ENCODE measurements at places on chromosomes 2 and 18.

GRCh38 chr2:39665811-39666490 is at the start of gene TMEM178A:
Gene TMEM178A (plus strand): TSS chr2:39665917. CDS start chr2:39665975, 58 bp downstream.
- DNase-seq: no peak

- DNase-seq: no peak
Observed at GRCh38 chr2:237196866-237197618, 111.4 kb downstream of the COPS8 start.

- DNase-seq: no peak
Observed at GRCh38 chr18:69949538-69949936, 1.9 kb upstream of the CD226 start.

- no peak for DNase-seq
Observed at GRCh38 chr2:57876313-57876712, 170.3 kb upstream of the VRK2 start.

- no peak for DNase-seq
Observed at GRCh38 chr2:237497838-237498186, 10.8 kb downstream of the MLPH start.

DNA sequence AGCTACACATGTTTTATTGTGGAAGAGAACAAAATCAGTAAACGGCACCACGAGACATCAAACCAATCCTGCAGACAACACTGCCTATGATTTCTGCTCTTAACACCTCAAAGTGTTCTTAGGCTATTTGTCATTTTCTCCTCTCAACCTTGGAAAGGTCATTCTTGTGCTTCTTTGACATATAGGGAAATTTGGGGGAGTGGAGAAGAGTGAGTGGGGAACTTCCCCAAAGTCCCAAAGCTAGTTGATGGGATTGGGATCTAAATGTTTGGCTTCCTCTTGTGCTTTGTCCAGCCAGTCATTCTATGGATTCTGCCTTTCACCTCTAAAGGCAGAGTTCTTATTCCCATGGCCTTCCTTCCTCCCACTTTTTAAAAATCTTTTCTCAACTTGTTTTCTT is 5.8 kb upstream of the MRO start:
- no peak for DNase-seq

DNA sequence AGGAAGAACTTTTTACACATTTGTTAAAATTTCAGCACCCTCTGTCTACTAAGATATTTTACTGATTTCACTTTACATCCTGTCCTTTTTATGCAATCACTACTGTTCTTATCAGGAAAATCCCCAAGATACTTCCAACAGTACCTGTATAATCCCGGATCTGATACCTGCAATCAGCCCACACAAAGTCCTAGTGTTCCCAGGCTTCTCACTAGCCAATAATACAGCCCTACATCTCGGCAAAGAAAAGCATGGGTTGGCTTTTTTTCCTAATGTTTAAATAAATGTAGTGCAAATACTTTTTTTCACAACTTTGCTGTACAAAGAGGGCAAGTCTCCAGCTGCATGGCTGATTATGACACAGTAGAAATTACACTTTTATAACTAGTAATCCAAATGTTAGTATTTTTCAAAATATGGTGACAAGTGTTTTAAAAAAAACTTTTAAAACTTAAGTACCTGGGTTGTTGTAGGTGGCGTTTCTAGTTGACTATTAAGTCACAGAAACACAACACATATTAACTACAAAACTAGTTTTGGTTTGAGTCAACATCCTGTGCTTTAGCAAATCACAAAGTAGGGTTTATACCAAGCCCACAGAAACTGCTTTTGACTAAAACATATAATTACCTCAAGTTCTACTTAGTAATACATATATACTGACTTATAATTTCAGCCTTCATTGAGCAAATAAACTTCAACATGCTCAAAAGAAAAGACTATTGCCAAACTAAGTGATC is 19.5 kb downstream of the CNOT11 start:
- DNase-seq: no peak

DNA sequence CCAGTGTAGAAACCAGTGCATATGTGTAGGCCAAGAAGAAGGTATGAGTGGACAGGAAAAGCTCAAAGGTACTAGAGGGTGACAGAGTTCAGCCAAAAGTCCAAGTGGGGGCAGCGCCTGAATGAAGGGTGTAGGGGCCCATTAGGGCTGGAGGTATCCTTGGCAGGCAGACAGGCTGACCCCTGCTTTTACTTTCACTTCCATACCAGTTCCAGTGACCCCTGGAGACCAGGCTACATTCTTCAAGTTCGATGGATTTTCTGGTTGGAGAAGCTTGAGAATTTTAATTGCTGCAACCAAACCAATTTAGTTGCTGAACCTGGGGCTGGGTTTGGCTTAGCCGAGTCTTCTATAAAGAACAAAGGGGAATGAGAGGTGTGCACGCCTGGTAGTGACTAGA is 42.3 kb upstream of the MRPL33 start:
- DNase-seq: no peak

- DNase-seq: no peak
Observed at GRCh38 chr2:20179755-20180594, 45.0 kb downstream of the SDC1 start.

- DNase-seq: no peak
Observed at GRCh38 chr2:236092714-236093113, 75.5 kb downstream of the GBX2 start.

GRCh38 chr2:11676640-11677039 is 6.6 kb upstream of the NTSR2 start:
- DNase-seq: no peak

GRCh38 chr2:65957886-65958285 is 477.0 kb upstream of the MEIS1 start:
- no peak for DNase-seq

DNA sequence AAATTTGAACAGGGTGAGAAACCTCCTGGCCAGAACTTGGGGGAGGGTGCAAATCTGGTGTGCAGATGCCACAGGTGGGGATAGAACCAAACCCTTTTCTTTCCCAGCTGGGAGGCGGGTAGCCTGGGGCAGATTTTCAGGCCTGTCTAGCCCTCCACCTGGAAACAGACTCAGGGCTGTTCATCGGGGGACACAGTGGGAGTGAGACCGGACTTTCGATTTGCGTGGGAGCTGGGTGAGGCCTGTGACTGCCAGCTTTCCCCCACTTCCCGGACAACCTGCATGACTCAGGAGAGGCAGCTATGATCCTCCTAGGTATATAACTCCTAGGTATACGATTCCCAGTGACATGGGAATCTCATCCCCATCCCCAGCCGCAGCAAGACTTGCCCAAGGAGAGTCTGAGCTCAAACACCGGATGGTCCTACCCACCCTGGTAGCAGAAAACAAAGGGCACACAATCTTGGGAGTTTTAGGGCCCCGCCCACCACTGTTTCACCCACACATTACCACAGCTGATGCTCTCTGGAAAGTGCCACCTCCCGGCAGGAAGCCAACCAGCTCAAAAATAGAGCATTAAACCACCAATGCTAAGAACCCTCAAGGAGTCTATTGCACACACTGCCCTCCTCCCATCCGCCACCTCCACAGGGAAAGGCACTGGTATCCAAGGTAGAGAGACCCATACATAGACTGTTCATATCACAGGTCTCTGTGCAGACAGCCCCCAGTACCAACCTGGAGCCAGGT is 92.5 kb downstream of the BARD1 start:
- no peak for DNase-seq

GRCh38 chr2:207502577-207503198 is 27.1 kb upstream of the CREB1 start:
- DNase-seq: no peak

GRCh38 chr2:120108049-120108448 is 95.2 kb downstream of the EPB41L5 start:
- peak; percentile 39 for DNase-seq

GRCh38 chr2:126909781-126910180 is 11.1 kb downstream of the TEX51 start:
- no peak for DNase-seq

DNA sequence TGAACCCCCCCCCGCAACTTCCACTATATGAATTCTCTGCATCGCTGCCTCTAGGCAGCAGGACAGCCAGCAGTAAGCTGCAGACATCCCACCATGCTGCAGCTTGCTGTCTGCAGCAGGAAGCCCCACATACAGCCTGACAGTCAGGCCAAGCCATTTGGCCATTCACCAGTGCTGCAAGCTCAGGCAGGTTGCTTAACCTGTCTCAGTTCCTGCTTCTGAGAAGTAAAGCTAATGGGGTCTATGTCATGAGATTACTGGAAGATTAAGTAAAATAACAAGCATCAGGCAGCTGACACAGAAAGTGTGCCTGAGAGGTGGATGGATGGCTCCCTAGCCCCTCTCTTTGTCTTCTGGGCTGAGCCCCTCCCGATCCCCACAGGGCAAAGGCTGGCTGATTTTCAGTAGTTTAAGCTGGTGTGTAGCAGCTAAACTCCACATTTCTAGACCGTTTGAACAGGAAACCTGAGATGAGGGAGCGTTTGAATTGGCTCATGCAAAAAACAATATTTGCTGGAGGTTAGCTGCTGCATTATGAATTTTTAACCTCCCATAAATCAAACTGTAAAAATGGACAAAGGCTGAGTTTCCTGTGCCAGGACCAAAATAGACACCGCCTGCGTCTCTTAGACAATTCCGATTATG is 193.8 kb upstream of the ARL4C start:
- DNase-seq: no peak

DNA sequence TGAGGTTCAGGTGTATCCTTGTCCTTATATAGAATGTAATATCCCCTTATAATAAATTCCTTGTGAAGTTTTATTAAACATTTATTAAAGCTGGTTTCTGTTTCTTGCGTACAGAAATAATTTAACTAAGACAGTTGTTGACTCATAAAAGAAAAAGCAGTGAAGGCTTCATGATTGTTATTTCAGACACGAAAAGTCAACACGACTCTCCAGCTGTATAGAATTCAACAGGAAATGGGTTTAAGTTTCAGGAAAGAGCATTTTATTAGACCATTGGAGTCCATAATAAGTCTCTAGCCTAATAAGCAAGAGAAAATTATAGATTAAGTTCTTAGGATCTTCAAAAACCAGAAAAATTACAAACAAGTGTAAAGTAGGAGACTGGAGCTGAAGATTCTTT is 62.2 kb downstream of the KCNE4 start:
- no peak for DNase-seq

- no peak for DNase-seq
Observed at GRCh38 chr2:127072396-127072795, 34.6 kb downstream of the BIN1 start.

DNA sequence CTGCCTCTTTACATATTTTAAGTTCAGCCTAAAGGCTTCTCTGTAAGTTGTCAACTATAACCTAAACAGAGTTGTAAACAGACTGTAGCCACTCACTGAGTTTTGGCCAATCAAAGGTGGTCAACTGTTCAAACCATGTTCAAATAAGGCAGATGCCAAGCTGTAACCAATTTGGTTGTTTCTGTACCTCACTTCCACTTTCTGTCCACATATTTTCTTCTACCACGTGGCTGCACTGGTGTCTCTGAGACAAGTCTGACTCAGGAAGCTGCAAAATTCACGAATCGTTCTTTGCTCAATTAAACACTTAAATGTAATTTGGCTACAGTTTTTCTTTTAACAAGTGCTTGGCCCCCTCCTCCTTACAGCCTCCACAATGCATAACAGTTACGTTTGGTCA is 555.2 kb downstream of the CNTNAP5 start:
- no peak for DNase-seq

- no peak for DNase-seq
Observed at GRCh38 chr2:129828792-129829191, 150.7 kb upstream of the RAB6C start.

GRCh38 chr2:33475224-33476130 is 972 bp upstream of the RASGRP3 start:
- peak; percentile 76 for DNase-seq

DNA sequence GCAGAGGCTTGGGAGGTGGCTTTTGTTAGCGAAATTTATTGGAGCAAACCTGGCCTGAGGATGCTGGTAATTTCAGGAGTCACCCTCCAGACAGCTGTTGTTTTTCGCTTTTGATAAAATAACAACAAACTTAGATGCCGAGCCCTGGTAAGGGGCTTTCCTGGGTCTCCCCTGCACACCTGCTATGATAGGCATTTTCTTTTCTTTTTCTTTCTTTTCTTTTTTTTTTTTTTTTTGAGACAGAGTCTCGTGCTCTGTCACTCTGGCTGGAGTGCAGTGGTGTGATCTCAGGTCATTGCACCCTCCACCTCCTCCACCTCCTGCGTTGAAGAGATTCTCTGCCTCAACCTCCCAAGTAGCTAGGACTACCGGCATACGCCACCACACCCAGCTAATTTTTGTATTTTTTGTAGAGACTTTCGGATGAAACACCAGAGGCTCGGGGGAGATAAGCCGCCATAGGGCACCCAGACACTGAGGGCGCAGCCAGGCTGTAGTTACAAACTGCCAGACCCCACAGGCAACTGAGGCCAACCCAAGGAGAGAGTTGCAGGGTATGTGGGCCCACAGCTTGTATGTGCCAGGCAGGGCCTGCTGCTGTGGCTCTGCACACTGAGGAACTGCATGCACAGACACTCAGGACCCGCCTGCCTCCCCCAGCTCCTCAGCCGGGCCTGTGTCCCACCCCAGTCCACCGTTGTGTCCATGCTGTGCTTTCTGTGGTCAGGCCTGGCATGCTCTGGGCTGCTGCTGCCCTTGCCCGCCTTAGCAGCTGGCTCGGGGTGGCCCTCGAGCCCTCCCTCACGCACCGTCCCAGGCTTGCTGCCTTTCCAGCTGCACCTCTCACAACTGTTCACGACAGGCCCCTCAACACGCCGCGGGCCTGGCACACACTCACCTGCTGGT is 3.9 kb downstream of the GYPC start:
- DNase-seq: no peak

- no peak for DNase-seq
Observed at GRCh38 chr18:48335829-48336228, 73.4 kb downstream of the ZBTB7C start.

- peak; percentile 87 for DNase-seq
Observed at GRCh38 chr2:219057709-219058540, 2.8 kb downstream of the IHH start.

DNA sequence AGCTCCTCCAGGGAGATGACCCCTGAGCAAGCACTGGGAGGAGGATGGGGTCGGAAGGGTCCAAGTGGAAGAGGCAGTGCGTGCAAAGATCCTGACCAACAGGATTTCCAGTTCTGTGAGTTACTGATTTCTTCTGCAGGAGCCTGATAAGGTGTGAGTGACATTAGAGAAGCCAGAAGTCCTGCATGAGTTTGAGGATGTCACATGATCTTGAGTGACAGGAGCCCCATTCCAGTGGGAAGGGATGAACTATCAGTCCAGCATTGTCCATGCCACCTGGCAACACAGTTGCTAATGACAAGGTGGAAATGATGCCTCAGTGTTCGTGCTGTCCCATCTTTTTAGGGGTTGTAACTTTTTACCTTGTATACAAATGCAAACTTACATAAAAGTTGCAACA is 285.1 kb upstream of the HDAC4 start:
- DNase-seq: no peak
